Activated CD8-positive, alpha-beta memory T cell treated with anti-CD3 and anti-CD28 coated beads for 4 hours (primary cell): ENCODE measurements at places on chromosomes 5 and 9.

DNA sequence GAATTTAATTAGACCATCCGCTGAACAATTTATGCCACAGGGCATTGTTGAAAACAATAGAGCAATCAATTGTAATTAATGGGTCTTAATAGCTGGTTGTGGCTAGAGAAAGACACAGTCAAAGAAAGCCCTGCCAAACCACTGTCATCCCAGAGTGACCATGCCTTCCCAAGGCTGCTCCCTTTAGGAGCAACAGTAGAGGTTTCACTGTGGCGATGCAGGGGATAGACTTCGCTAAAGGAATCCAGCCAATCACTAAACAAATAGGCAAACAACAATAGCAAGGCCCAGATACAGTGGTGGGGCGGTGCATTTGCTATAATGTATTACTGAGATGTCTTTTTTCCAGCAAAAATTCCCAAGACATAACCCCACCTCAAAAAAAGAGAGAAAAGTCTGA lies 87.8 kb upstream of the SLC27A6 start:
- DNase-seq = no peak

- no peak for DNase-seq
Observed at GRCh38 chr5:177482359-177482795, 8.9 kb upstream of the DBN1 start.

DNA sequence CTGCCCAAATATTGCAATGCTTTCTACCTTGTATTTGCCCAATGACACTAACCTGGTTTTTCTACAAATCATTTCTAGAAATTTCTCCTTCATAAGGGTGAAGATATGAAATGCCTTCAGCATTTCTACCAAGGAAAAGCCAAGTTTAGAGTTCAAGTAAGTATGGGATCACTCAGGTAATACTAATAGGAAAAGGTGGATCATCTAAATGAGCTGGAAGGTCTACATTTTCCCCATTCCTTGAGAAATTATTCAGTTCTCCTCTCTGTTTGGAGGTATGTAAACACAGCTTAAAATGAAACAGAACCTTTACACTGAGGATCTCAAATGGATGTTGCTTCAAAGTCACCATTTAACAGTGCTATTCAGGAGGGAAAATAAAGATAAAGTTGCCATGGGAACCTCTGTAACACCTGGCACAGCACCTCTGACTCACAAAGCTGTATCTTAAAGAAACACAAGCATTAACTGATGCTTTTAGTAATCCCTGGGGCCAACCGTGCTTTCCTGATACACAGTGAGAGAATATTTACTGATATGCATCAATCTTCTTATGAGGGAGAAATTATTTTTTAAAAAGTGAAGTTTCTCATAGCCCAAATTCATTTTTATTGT lies 161.3 kb downstream of the DRD1 start:
- no peak for DNase-seq

GRCh38 chr5:68444833-68445232 lies 229.3 kb downstream of the PIK3R1 start:
- no peak for DNase-seq

- no peak for DNase-seq
Observed at GRCh38 chr5:81117566-81117965, 115.6 kb upstream of the CKMT2 start.

DNA sequence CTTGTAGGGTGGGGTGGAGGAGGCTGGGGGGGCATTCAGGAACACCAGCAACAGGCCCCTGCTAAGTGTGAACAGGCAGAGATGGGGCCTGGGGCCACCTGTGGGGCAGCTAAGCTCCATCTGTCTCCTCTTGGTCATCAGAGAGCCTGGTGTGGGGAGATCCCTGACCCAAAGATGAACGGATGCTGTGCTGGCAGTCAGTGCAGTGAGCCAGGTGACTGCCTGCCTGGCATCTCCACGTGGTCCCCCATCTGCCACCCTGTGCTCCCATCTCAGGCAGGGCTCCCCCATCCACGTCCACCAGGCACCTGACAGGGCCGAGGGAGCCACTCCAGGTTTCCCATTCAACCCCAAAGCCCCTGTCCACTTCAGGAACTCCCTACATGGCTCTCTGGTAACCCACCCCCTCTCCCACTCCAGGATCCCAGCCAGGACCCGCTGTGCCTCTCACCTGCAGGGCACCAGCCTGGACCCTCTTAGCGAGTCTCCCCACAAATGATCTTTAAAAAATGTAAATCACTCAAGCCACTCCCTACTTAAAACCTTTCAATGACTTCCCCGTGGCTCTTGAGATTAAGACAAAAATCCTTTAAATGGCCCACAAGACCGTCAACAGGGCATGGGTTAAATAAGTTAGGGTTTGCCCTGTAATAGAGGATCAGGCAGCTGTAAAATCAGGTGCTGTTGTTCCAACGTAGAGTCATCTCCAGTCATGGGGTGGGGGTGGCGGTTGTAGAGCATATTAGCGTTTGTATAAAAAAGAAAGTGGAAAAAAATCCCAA lies 60.8 kb downstream of the LMX1B start:
- no peak for DNase-seq

- no peak for DNase-seq
Observed at GRCh38 chr9:89903141-89903475, 298.3 kb downstream of the GADD45G start.

GRCh38 chr9:98861781-98862504 lies 54.5 kb downstream of the GALNT12 start:
- DNase-seq = no peak

DNA sequence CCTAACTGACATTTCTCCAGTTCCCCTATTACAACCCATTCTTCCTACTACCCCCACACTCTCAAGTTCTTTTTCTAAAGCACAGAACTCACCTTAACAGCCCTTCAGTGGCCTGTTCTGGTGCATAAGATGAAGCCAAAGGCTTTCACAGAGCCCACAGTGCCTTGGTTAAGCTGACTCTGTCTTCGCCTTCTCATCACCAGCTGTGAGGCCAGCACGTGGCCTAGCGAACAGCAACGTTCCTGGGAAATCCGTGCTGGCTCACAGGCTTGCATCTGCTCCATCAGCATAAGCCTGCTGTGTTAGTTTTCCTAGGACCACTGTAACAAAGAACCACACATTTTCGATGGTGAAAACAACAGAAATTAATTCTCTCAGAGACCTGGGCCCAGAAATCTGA lies 67.9 kb upstream of the LPAR1 start:
- DNase-seq = no peak

- DNase-seq = no peak
Observed at GRCh38 chr9:135108831-135109510, 21.5 kb downstream of the OLFM1 start.

DNA sequence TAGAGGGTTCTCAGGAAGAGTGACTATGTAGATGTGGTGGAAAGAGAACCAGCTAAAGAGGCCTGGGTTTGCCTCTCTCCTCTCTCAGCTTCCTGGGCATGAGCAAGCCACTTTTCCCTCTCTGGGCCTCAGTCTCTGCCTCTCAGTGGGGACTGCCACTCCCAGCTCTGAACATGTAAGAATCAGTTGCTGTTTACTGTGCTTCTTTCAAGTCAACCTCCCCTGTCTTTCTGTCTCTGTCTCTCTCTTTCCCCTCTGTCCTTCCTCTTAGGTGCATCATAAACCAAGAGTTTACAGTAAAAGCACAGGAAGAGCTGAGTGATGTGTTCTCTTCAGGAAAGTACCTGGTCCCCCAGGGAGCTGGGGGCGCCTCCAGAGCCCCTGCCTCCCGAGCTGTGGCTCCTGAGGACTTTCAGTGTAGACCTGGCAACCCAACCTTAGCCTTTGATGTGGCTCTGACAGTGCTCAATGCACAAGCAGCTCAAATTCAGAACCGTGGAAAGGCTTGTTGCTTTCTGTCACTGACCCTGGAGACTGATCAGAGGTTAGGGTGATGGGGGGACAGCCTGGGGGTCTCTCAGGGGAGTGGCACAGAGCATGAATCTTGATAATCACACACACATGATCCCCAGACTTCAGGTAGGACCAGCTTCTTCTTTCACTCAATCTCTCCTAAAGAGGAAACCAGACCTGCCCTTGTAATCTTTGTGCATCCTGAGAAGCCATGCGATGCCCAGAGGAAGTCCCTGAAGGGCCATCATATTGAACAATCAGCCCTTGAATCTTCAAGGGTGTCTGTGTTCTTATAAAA lies 59.4 kb upstream of the TNFSF8 start:
- DNase-seq = no peak

DNA sequence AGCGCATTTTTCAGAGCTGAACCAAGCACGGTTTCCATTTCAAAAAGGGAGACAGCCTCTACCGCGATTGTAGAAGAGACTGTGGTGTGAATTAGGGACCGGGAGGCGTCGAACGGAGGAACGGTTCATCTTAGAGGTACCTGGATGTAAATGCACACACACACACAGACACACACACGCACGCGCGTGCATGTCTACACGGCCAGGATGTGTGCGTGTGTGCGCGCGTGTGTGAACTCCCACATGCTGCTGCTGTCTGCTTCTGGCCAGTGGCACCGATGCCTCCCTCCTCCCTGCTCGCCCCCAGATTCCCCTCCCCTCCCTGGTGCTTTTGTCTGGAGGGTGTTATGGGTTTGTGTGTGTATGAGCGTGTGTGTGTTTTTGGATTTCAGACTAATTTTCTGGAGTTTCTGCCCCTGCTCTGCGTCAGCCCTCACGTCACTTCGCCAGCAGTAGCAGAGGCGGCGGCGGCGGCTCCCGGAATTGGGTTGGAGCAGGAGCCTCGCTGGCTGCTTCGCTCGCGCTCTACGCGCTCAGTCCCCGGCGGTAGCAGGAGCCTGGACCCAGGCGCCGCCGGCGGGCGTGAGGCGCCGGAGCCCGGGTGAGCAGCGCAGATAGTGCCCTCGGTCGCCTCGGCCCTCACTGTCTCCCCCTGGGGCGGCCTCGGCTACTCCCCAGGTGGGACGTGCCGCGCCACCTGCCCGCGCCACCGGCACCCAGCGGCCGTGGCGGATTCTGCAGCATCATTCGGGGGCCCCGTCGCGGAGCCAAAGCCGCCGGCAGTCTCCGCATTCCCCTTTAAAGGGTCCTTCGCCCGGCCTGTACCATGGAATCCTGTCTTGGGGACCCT lies at the start of gene NTRK2:
Gene NTRK2 (plus strand): TSS at position 442 of the 850 bp plus-strand sequence. CDS start 1,020 bp downstream, outside the sequence.
- no peak for DNase-seq

GRCh38 chr5:119293516-119293829 lies 62.3 kb upstream of the TNFAIP8 start:
- DNase-seq = no peak

- no peak for DNase-seq
Observed at GRCh38 chr5:110268283-110268682, 458.2 kb downstream of the TMEM232 start.

DNA sequence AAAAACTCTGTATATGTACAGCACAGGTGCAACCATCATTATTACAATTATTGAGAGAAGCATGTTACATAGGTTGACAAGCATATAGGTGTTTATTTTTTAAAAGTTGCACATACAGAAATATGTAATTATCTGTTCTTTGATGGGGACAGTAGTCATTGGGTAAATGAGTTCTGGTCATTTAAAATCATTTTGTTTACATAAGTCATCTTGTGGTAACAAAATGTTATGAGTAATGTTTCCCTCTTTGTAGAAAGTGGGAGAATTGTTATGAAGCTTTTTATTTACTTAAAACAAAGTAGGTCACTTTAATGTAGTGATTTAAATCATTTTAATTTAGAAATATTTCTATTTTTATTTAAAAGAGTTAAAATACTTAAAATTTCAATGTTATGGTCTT lies 33.8 kb upstream of the FBXL17 start:
- no peak for DNase-seq

DNA sequence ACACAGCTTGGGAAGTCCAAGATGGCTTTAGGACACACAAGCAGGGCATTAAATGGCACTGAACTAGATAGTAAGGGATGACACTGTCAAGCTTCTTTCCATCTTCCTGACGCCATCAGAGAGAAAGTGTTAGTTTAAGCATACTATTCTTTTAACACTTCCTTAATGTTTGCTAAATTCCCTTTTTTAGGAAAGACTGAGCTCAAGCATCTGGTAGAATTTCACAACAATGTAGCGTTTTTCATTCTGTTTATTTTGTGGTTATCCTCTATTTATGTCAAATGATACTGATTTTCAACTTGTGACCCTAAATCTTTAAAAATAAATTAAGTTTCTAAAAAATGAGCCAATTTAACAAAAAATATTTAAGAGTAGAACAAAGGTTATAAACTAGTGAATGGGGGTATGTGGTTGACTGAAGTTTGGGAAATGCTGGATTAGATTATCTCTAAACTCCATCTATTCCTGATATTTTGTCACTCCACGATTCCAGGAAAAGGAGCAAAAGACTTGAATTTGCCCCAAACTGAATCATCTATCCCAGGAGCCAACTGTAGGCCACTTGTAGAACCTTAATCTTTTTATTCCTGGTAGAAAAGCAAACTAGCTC lies 147.4 kb upstream of the KLF9 start:
- DNase-seq = no peak

DNA sequence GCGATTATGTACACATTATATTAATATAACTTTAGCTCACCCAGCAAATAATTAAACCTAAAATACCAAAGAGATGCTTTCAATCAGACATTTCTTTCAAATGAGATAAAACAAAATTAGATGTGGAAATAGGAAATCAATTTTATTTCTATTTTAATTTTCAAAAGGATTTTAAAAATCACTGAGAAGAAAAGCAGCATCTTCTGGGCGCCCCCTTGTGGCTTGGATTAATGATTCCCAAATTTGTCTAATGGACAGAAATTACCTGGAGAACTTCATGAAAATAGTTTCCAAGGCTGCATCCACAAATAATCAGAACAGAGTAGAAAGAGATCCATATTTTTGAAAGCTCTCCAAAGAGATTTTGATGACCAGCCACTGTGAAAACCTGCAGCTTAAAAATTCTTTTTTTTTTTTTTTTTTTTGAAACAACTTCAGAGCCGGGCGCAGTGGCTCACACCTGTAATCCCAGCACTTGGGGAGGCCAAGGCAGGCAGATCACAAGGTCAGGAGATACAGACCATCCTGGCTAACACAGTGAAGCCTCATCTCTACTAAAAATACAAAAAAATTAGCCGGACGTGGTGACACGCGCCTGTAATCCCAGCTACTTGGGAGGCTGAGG lies 50.9 kb upstream of the CEMIP2 start:
- peak; percentile 15 for DNase-seq

DNA sequence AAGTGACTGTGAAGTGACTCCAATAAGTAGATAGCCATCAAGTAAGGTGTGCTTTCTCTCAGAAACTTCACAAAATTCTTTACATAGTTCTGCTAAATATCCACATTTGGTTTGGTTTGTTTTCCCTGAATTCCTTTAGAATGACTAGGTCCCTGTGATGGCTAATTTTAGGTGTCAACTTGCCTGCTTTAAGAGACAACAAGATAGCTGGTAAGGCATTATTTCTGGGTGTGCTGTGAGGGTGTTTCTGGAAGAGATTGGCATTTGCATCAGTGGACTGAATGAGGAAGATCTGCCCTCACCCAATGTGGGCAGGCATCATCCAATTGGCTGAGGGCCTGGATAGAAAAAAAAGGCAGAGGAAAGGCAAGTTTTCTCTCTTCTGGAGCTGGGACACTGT lies 8.3 kb upstream of the PTBP3 start:
- DNase-seq = no peak

DNA sequence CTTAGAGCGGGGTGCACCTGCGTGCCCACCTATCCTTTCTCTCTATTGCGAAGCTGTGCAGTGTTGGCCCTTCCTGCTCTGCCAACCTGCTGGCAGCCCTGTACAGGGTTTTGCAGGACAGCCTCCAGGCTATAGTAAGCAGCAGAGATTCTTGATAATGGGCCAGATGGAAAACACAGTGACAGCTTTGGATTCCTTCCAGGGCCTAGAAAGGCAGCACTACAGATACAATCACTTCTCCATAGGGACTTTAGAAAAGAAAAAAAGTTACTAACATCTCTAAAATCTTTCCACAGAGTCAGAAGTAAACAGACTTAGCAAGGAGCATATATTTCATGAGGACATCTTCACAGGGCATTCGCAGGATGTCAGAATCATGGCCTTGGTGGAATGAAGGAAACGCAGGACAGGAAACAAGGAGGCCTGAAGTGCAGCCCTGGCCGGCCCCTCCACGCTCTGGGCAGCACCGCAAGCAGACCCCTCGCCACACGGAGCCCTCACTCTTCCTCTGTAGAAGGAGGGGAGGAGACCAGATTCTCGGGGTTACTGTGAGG lies 172.1 kb upstream of the GAS1 start:
- DNase-seq = no peak
